Panc1 (cell line): ENCODE measurements at places on chromosomes 6 and 20.

GRCh38 chr6:14506656-14507246 lies 389.2 kb downstream of the CD83 start:
- DNase-seq, result no peak

DNA sequence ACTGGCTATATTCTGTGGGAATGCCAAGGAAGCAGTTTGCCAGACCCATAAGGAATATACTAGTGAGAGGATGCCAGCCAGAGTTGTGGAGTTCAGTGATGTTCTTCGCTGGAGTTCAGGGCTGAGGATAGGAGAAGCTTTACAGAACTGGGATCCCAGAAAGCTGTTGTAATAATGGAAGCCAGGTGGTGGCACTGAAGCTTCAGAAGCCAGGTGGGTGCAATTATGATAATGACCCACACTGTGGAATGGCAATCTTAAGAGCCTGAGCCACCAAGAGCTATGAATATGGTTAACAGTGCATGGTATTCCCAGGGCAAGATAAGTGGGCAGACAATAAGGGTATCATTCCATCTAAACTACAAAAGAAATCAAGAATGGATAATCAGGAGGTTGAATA lies 25.1 kb upstream of the ENPP1 start:
- DNase-seq, result no peak

DNA sequence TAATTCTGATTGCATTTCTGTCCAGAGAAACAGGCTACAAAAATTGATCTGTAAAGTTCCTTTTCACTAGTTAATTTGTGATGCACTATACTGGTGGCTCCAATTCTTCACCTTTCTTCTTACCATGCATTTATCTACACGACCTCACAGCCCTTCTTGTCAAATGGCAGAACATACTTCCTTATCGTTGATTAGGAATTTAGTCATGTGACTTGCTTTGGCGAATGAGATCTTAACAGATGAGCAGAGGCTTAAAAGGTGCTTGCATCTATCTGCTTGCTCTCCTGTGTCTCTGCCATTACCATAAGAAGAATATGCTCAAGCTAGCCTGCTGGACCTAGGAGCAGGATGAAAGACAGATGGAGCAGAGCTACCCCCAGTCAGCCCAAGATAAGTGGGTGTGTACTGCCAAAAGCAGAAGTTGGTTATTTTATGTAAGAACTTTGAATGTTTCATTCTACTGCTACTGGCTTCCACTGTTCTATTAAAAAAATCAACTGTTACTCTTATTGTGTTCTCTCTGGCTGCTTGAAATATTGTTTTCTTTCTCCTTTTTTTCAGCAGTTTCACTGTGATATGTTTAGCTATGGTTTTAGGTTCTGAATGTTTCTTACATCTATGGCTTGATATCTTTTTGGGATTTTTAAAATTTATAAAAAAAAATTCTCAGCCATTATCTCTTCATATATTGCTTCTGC lies 40.2 kb upstream of the RBM24 start:
- DNase-seq, result no peak

GRCh38 chr20:48234951-48235350 lies 449.7 kb upstream of the SULF2 start:
- DNase-seq, result no peak

- DNase-seq, result no peak
Observed at GRCh38 chr20:47459344-47460073, 42.2 kb upstream of the NCOA3 start.

- peak; percentile 38 for DNase-seq
Observed at GRCh38 chr6:125906158-125906998, 50.2 kb upstream of the HINT3 start.
